ENCODE measurements at places on chromosomes 2 and 18. TPM values are rescaled to one million over a fixed set of nuclear protein-coding genes. Genes with fewer than 3 reads are reported as not detected.

The NEB gene
- 2.0 TPM for total RNA-seq

The CTLA4 gene
- 38.5 TPM for total RNA-seq

The SANBR gene
- 4.4 TPM for total RNA-seq

The PDE1A gene
- total RNA-seq = not detected

All from mononuclear cell (primary cell).